ENCODE measurements at places on chromosomes 7 and 10. TPM values are rescaled to one million over a fixed set of nuclear protein-coding genes. Genes with fewer than 3 reads are reported as not detected.

CFTR gene
- not detected for total RNA-seq

EPO gene
- not detected for total RNA-seq

CALN1 gene
- total RNA-seq = 3.5 TPM

CALD1 gene
- total RNA-seq = 61.8 TPM

LRRC18 gene
- not detected for total RNA-seq

PLA2G12B gene
- not detected for total RNA-seq

NYAP1 gene
- total RNA-seq = 36.6 TPM

METTL27 gene
- 2.9 TPM for total RNA-seq

LRMDA gene
- total RNA-seq = 2.1 TPM

TUBAL3 gene
- total RNA-seq = not detected

OR2A12 gene
- not detected for total RNA-seq

ANKRD1 gene
- not detected for total RNA-seq

SPAM1 gene
- not detected for total RNA-seq

TMEM270 gene
- not detected for total RNA-seq

NUTM2D gene
- 11.3 TPM for total RNA-seq

EGR2 gene
- total RNA-seq = 0.37 TPM

ITGA8 gene
- 0.93 TPM for total RNA-seq

AHR gene
- total RNA-seq = 1.7 TPM

CEP41 gene
- 34.7 TPM for total RNA-seq

LLCFC1 gene
- total RNA-seq = not detected

FRAT1 gene
- 10.0 TPM for total RNA-seq

CFAP46 gene
- total RNA-seq = 5.2 TPM

ZP3 gene
- 3.4 TPM for total RNA-seq

PON3 gene
- not detected for total RNA-seq

AS3MT gene
- total RNA-seq = 8.3 TPM

ELAPOR2 gene
- 122 TPM for total RNA-seq

PPP1R3A gene
- not detected for total RNA-seq

DENND2A gene
- total RNA-seq = 64.7 TPM

CYP3A4 gene
- not detected for total RNA-seq

CDK14 gene
- 96.5 TPM for total RNA-seq

HPS1 gene
- 34.4 TPM for total RNA-seq

CTAGE15 gene
- total RNA-seq = not detected

PTF1A gene
- not detected for total RNA-seq

BAG3 gene
- total RNA-seq = 15.7 TPM

USP54 gene
- total RNA-seq = 9.1 TPM

CALY gene
- 19.8 TPM for total RNA-seq

TRIL gene
- 1.4 TPM for total RNA-seq

KLF14 gene
- total RNA-seq = not detected

SYNPO2L gene
- 0.42 TPM for total RNA-seq
